Stomach (tissue), 19 donors: ENCODE measurements at places on chromosomes 1 and 21. TPM values are rescaled to one million over a fixed set of nuclear protein-coding genes. Genes with fewer than 3 reads are reported as not detected.

- DNase-seq: peak; percentile 73
These were observed 255.9 kb downstream of the NFIA start for GRCh38 chr1:61337981-61338848.

GRCh38 chr1:47333922-47334764 lies 553 bp downstream of the CMPK1 start:
- peak; percentile 95 for DNase-seq

- DNase-seq: no peak
These were observed 15.3 kb downstream of the SPATA46 start for GRCh38 chr1:162361349-162361748.

JAM2 gene
- 18.4 TPM for total RNA-seq

HORMAD1 gene
- not detected for total RNA-seq

DNA sequence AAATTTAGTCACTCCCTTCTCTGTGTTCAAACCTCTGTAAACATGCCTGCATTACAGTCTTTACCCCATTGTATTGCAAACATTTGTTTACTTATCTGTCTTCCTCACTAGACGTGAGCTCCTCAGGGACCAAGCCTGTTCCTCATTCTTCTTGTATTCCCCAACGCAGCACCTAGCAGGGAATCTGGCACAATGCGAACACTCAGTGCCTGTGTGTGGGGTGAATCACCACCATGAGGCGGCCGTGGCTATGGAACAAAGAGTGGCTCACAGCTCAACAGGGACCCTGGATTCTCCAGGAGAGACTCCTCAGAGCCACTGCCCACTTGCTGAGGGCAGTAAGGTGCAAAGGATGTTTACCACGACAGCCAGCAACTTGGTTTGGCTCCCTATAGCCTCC lies 95.9 kb downstream of the DDX20 start:
- DNase-seq: no peak

- DNase-seq: no peak
These were observed 65.9 kb downstream of the ZBTB18 start for GRCh38 chr1:244116946-244117345.

TRMT13 gene
- total RNA-seq: 42.0 TPM

DNA sequence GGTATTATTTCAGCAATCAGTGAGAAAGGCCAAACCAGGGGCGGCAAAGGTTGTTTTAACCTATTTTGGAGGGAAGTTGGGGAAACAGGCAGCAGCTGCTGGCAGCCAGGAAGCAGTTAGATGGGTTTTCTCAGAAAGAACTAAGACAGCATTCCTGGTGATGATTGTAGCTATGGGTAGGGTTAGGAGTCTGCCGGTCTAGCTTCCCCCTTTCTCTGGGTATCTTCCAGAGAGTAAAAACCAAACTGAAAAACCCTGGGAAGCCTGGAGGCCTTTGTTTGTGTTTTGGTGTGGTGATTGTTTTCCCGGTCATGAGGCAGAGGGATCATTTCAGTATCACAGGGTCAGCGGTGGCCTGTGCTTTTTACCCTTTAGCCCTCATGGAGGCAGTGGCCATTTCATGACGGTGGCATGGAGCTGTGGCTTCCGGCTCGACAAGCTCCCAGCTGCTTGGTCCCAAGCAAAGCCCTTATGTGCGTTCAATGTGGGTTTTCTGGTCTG lies 19.5 kb upstream of the TNFRSF1B start:
- DNase-seq: no peak

FCRL3 gene
- not detected for total RNA-seq

- DNase-seq: no peak
These were observed 16.1 kb downstream of the SERPINC1 start for GRCh38 chr1:173900992-173901391.
